ENCODE measurements at places on chromosomes 1 and 21.

GRCh38 chr1:210441028-210441427 is 112.3 kb downstream of the HHAT start:
- no peak for DNase-seq

- no peak for DNase-seq
Observed at GRCh38 chr1:232319072-232319471, 310.9 kb downstream of the SIPA1L2 start.

DNA sequence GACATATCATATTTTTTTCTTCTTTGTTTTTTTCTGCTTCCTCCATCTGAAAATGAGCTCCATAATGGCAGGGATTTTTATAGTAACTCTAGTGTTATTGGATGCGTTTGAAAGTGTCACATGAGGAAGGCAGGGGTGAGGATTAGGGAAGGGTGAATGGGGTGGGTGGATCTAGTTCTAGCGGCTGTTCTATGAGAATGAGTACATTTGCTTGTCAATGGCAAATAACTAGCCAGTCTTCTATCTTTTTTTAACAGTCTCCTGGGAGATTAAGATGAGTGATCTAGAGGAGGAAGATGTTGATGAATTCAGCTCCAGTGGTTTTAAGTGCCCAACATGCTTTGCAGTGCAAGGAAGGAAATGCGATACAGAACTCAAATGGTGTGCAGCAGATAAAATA is 5.8 kb downstream of the OR14I1 start:
- DNase-seq = no peak

- peak; percentile 22 for DNase-seq
Observed at GRCh38 chr1:29640428-29640785, 404.1 kb downstream of the PTPRU start.

- no peak for DNase-seq
Observed at GRCh38 chr1:58780836-58781452, 2.9 kb downstream of the JUN start.

- no peak for DNase-seq
Observed at GRCh38 chr1:207745285-207745684, 6.6 kb upstream of the CD46 start.

- DNase-seq = no peak
Observed at GRCh38 chr21:41149199-41149598, 18.8 kb upstream of the BACE2 start.

GRCh38 chr21:38211321-38211720 is 45.5 kb upstream of the KCNJ15 start:
- DNase-seq = no peak

DNA sequence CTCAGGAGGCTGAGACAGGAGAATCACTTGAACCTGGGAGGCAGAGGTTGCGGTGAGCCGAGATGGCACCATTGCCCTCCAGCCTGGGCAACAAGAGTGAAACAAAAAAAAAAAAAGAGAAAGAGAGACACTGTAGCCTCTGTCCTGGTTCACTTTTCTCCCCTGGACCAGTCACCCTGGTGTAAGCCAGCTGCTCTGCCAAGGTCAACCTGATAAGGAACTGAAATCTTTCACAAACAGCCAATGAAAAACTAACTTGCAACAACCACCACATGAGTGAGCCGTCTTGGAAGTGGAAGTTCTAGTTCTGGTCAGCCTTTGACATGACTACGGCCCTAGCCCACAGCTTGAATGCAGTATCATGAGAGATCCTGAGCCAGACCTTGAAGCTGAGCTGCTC is 36.8 kb upstream of the CXADR start:
- DNase-seq = no peak

GRCh38 chr1:4664606-4665005 is 10.2 kb downstream of the AJAP1 start:
- no peak for DNase-seq

- no peak for DNase-seq
Observed at GRCh38 chr21:23743821-23744220, 1863.5 kb downstream of the MRPL39 start.

DNA sequence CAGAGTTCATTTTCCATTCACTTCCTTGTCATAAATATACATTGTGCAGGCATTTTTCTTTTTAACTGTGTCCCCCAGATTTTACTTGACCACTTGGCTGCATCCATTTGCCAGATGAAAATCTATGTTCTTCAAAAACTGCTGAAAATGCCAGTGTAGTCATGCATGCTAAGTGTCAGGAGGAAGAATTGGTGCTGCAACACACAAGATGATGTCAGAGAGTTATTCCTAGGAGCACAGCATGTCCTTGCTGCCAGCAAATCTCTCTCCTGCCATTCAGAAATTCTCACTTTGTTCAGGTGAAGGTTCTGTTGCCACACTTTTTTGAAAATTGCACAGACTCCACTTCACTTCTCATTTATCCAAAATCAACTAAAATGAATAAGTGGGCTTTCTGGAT is 106.4 kb upstream of the MAGI3 start:
- no peak for DNase-seq

GRCh38 chr1:25157846-25158245 is 74.5 kb downstream of the SYF2 start:
- DNase-seq = no peak

- DNase-seq = no peak
Observed at GRCh38 chr1:235919127-235919832, 52.6 kb upstream of the LYST start.

- DNase-seq = no peak
Observed at GRCh38 chr1:62336638-62336994, 17.4 kb upstream of the KANK4 start.

DNA sequence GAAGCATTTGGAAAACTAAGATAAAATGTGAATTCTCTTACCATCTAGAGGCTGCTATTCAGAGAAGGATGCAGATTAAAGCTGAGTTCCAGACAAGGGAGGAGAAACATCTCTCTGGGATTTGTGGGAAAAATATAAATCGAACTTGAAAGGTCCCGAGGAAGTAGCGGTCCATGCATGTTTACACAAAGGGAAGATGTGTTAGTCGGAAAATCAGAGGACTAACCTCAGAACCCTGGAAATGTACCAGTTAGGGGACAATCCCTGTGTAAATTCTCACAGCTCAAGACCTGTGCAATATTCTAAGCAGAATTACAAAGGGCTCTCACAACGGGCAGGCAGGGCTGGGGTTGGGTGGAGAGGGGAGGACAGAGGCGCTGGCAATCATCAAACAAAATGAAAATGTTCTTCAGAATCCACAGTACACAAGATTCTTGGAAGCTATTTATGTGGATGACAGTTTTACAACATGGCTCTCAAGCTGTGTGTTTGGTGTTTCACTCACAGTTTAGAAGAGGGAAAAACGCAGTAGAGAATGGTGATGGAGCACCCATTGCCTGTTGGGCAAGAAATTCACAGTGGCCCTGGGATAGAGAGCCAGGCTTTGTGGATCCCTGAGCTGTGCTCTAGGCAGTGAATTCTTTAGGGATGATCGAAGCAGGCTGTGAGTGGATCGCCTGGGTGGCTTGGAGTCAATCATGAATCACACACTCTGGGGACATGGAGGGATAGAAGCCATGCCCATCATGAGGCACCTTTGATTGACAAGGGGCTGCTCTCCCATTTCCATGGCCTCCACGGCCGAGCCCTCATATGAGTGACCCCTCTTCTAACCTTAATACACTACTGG is 47.6 kb downstream of the KCNJ6 start:
- no peak for DNase-seq

DNA sequence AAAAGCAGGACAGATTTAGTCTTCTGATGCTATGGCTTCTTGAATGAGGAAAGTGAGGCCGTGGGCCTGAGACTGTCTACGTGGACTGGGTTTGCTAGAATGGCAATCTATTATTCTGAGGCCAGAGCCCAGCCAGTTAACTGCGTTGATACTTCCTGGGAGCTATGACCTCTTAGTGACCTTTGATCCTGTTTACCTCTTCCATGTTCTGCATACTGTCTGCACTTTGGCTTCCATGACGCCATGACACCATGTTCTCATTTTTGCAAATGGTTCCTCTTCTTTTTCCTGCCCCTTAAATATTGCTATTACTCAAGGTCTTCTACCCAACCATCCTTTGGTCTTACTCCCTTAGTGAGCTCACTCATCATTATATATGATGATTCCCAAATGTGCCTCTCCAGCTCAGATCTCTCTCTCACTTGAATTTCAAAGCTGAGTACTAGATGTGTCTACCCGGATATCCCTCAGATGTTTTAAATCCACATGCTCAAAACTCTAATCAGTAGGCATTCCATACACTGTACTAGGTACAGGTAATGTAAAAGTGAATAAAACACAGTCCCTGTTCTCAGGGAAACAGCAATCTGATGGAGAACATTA is 66.1 kb upstream of the ATP1A1 start:
- no peak for DNase-seq

DNA sequence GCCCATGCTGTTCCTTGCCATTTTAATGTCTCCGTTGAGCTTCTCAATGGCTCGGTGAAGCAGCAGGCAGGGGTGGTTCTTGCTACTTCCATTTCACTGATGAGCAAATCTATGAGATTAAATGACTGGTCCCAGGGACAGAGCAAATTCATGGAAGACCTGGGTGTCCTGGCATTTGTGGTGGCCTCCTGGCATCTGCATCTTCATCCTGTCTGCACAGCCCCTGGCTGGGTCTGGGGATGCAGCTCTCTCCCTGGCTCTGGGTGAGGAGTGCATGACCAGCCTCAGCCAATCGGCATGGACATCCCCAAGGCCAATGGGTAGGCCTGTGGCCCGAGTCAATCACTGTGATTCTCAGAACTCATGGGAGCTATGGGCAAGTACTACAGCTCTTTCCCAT is 261.7 kb downstream of the KCNJ6 start:
- no peak for DNase-seq

DNA sequence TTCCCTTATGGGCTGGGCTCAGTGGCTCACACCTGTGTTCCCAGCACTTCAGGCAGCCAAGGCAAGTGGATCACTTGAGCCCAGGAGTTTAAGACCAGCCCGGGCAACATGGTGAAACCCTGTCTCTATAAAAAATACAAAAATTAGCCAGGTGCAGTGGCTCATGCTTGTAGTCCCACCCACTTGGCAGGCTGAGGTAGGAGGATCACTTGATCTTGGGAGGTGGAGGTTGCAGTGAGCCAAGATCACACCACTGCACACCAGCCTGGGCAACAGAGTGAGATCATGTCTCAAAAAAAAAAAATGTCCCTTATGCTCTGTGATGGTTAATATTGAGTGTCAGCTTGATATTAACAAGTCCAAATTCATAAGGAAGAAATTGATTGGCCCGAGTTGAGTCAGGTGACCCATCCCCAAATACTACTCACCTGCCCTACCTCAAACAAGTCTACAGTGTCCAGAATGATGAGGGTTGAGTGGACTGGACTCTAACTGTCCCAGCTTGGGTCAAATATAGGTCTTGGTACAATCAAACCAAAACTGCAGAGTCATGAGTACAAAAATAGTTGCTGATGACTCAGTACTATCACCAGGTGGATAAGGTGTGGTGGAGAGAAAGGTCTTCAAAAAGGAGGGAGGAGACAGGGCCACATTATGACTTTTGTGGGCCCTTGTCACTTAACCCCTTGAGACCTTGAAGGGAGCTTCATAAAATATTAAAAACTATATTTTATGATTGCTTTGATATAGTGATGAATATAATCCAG is 161.0 kb downstream of the ZNF326 start:
- DNase-seq = no peak

DNA sequence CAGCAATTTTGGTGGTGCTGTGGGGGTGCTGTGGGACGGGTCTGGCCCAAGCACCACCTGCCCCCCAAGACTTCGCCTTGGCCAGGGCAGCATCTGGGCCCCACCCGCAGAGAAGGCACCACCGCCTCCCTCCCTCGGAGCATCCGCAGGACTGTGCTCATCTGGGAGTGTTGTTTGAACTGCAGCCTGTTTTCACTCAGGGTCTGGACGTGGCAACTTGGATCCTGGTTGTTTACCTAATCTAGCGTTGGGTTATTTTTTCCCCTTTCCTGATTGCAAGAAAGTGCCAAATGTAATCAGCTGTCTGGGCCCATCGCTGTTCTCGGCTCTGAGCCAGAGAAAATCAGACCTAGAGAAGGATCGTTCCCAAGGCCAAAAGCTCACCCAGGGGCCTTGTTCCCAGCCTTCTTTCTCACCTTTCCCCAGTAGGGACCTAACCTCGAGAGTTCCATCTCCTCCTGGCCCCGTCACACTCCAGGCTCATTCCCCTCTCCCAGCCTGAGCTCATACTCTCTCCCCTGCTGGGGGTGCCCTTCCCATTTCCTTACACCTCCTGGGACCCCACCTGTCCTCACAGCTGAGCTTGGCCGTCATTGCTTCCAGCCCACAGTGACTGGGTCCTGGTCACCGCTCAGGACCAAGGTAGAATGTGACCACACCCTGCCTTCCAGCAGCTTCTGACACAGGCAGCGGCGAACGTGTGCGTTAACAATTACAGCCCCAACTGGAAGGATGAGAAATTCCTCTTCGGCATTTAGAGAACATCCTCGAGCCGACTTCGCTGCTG is 72.0 kb upstream of the FAM20B start:
- DNase-seq = no peak

Measured in activated CD8-positive, alpha-beta memory T cell treated with anti-CD3 and anti-CD28 coated beads, Interleukin-2, amount 50 U/mL, for 48 hours (primary cell).